Osteocyte (in vitro differentiated cells): ENCODE measurements at places on chromosomes 16 and 17. TPM values are rescaled to one million over a fixed set of nuclear protein-coding genes. Genes with fewer than 3 reads are reported as not detected.

DNA sequence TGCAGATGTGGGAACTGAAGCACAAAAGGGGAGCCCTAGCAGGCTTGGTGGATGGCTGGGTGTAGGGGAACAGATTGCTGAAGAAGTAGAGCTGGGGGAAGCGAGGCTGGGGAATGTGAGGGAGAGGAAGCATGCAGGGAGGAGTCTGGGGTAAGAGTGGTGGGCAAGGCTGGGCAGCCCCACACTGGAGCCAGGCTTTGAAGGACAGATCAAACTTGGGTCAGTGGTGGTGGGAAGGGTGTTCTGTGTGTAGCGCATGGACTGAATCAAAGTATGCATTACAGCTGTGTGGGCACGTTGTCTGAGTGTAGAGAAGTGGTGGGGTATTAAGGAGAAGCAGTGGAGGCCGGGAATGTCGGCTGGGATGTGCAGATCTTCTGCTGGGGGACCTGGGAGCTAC is 116.0 kb downstream of the CYLD start:
- H3K4me3 ChIP-seq: no peak overlapping the region
- DNase-seq: peak; percentile 51
- no peaks in the 10 kb centered on the region for H3K36me3 ChIP-seq
- H3K27ac ChIP-seq: no peak overlapping the region

Gene KRT12
- total RNA-seq: not detected in 2 replicates

DNA sequence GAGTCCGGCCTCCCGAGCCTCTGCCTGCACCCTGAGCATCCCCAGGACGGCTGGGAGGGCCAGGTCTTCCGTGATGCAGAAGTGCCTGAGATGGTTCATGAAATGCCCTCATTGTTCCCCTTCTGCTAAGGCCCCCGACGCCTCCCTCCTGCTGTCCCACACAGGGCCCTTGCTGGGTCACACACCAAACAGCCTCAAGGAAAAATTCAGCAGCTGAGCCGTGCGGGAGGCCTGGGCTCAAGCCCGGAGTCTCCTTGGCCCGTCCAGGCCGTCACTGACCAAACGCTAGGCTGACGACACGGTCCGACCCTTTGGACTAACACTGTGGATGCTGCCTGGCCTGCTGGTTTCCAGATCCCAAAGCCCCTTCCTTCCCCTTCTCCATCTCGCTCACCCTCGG is 90.2 kb downstream of the RTN4RL1 start:
- no peak for DNase-seq
- H3K36me3 ChIP-seq: no peaks in the 10 kb centered on the region
- no peak overlapping the region for H3K4me3 ChIP-seq
- H3K27me3 ChIP-seq: peaks cover 10% of the 10 kb centered on the region
- H3K27ac ChIP-seq: no peak overlapping the region

Gene SLC47A2
- total RNA-seq: 0.16 and 0.24 TPM in 2 replicates

- H3K4me1 ChIP-seq: no peaks in the 10 kb centered on the region
- peaks cover 11% of the 10 kb centered on the region for H3K27me3 ChIP-seq
- no peak overlapping the region for H3K4me3 ChIP-seq
- no peak for DNase-seq
Measured at GRCh38 chr16:54201200-54201599, 85.4 kb downstream of the IRX3 start.

DNA sequence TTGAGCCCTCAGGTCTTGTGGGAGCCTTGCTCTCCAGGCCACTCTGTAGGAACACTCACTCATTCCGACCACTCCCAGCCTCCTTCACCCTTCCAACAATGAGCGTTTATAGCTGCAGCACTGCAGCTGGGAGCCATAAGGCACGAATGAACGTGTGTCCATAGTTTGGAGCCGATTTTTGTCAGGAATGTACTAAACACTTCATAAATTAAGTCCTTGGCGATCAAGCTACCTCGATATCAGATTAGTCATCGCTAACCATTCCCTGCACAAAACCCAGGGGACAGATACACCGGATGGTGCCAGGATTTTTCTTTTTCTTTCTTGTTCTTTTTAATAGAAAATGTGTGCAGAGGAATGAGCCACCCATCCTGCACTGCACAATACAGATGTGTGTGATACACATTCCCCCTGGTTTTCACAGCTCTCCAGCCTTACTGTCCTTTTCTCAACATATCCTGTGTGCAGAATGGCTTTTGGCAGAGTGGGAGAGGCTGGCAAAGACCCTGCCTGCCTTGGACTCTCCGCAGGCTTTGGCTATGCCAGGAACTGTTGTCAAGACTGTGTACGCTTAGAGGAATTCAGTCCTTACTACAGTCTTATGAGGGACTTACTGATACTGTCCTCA is 68.4 kb upstream of the ELAC2 start:
- H3K4me3 ChIP-seq: no peak overlapping the region
- H3K27ac ChIP-seq: no peak overlapping the region
- no peak for DNase-seq

Gene TCAP
- 0.94 and 1.3 TPM in 2 replicates for total RNA-seq

- no peaks in the 10 kb centered on the region for H3K27me3 ChIP-seq
- H3K4me3 ChIP-seq: no peak overlapping the region
- DNase-seq: no peak
Measured at GRCh38 chr16:27248036-27248435, 20.5 kb downstream of the NSMCE1 start.

- H3K27me3 ChIP-seq: peaks cover 4% of the 10 kb centered on the region
- DNase-seq: no peak
- no peaks in the 10 kb centered on the region for H3K4me1 ChIP-seq
- no peaks in the 10 kb centered on the region for H3K36me3 ChIP-seq
- H3K4me3 ChIP-seq: no peak overlapping the region
- H3K27ac ChIP-seq: no peak overlapping the region
Measured at GRCh38 chr16:51968749-51969148, 578.2 kb downstream of the TOX3 start.

- DNase-seq: no peak
- peaks cover 8% of the 10 kb centered on the region for H3K4me1 ChIP-seq
- no peaks in the 10 kb centered on the region for H3K36me3 ChIP-seq
- H3K27ac ChIP-seq: no peak overlapping the region
- peak overlapping the region; percentile 68 for H3K4me3 ChIP-seq
Measured at GRCh38 chr17:46771561-46772474, 46.7 kb downstream of the WNT3 start.

Gene CIITA
- not detected in 2 replicates for total RNA-seq

Gene BCO1
- not detected in 2 replicates for total RNA-seq

GRCh38 chr16:81807767-81808358 is 28.8 kb downstream of the PLCG2 start:
- H3K27ac ChIP-seq: no peak overlapping the region
- H3K36me3 ChIP-seq: no peaks in the 10 kb centered on the region
- H3K27me3 ChIP-seq: peaks cover 3% of the 10 kb centered on the region

Gene ODAD4
- total RNA-seq: 1.9 and 2.5 TPM in 2 replicates

Gene RMI2
- 4.1 and 5.1 TPM in 2 replicates for total RNA-seq

DNA sequence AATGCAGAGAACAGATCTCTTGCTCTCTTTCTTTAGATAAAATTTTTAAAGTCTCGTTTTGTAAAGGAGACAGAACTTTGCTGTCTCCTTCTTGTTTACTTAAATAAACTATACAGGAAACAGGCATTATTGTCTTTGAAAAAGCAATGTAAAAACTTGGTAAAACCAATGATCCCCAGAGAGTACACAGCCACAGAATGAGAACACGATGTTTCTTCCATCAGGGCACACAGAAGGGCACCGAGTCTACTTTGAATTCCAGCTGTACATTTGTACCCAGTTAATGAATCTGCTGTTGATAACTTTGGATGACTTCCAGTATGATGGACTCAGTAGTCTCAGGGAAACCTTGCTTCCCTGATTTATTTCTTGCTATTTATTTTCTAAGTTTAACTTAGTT is 8.1 kb upstream of the TMEM100 start:
- H3K4me1 ChIP-seq: peaks cover 71% of the 10 kb centered on the region
- DNase-seq: no peak
- H3K27me3 ChIP-seq: no peaks in the 10 kb centered on the region
- H3K27ac ChIP-seq: peak overlapping the region; percentile 66
- peak overlapping the region; percentile 7 for H3K4me3 ChIP-seq
- no peaks in the 10 kb centered on the region for H3K36me3 ChIP-seq

DNA sequence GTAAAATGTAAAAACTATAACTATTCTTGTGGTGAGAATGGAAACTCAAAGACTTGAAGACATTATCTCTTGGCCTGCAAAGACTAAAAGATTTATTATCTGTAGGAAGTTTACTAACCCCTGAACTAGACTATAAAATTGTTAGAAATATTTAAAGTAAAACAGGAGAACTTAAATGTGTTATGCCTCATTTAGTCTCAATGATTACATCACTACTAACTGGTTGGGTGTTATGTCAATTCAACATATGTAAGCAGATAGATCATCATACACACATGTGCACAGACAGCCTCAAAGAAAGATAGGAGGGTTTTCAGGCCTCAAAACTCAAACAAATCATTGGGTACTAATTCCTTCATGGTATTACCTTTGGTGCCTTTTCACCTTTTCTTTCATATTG is 7.6 kb downstream of the STX8 start:
- no peaks in the 10 kb centered on the region for H3K27me3 ChIP-seq
- no peak overlapping the region for H3K4me3 ChIP-seq
- H3K36me3 ChIP-seq: peaks cover 19% of the 10 kb centered on the region
- DNase-seq: no peak

DNA sequence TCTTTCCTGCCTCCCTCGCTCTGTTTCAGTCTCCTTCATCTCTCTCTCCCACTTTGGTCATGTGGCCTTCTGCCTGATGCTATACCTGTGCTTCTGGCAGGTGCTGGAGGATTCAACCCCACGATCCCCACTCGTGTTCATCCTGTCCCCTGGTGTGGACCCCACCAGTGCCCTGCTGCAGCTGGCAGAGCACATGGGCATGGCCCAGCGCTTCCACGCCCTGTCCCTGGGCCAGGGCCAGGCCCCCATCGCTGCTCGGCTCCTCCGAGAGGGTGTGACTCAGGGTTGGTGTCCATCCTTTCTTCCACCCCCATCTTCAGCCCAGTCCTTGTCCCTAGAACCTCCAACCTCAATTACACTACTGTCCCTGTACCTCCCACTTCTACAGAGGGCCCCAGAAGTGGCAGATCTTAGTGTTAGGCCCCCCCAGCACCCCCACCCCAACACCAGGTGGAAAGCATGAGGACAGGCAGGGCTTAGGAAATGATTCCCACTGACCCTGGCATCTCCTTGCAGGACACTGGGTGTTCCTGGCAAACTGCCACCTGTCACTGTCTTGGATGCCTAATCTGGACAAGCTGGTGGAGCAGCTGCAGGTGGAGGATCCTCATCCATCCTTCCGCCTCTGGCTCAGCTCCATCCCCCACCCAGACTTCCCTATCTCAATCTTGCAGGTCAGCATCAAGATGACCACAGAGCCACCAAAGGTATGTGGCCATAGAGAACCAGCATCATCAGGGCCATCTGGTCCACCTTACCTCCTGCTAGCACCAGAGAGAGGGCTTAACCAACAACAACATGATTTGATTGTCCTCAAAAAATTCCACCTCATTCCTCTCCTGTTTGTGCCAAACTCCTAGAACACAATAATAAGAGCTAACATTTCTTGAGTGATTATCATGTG is 9.7 kb upstream of the KDM6B start:
- no peak for DNase-seq
- H3K27ac ChIP-seq: no peak overlapping the region
- peaks cover 53% of the 10 kb centered on the region for H3K27me3 ChIP-seq
- H3K4me1 ChIP-seq: no peaks in the 10 kb centered on the region
- H3K36me3 ChIP-seq: no peaks in the 10 kb centered on the region
- H3K4me3 ChIP-seq: no peak overlapping the region

- peaks cover 26% of the 10 kb centered on the region for H3K4me1 ChIP-seq
- peak overlapping the region; percentile 87 for H3K4me3 ChIP-seq
- peak overlapping the region; percentile 57 for H3K27ac ChIP-seq
- no peak for DNase-seq
Measured at GRCh38 chr16:1781254-1781653, 1.1 kb downstream of the SPSB3 start.

DNA sequence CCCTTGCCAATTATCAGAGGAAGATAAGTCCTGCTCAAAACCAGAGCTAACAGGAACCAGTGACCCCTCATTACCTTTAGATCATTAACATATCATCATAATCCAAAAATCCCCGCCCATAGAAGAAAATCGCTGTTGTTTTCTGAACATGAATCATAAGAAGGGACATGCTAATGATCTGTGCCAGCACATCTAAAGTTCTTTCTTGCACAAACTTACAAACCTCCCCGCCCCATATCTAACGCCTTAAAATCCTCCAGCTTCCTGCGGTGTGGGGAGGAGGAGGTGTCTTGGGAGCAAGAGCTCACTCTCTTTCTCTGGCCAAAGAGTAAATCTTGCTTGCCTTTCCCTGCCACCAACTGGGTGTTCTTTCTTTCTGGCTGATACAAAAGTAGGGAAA is 78.3 kb downstream of the IRX3 start:
- H3K4me1 ChIP-seq: no peaks in the 10 kb centered on the region
- H3K4me3 ChIP-seq: no peak overlapping the region
- H3K27me3 ChIP-seq: peaks cover 32% of the 10 kb centered on the region

Gene HP
- total RNA-seq: not detected in 2 replicates

Gene HOXB3
- 0.46 TPM in 1 of 2 replicates, not detected in the other for total RNA-seq

- no peaks in the 10 kb centered on the region for H3K36me3 ChIP-seq
- H3K27ac ChIP-seq: no peak overlapping the region
- no peaks in the 10 kb centered on the region for H3K4me1 ChIP-seq
- no peak overlapping the region for H3K4me3 ChIP-seq
- H3K27me3 ChIP-seq: peaks cover 28% of the 10 kb centered on the region
Measured at GRCh38 chr17:27846042-27846655, 45.8 kb upstream of the NOS2 start.

GRCh38 chr17:79574108-79574507 is 36.7 kb downstream of the RBFOX3 start:
- DNase-seq: no peak
- no peak overlapping the region for H3K4me3 ChIP-seq
- H3K27me3 ChIP-seq: no peaks in the 10 kb centered on the region
- no peaks in the 10 kb centered on the region for H3K4me1 ChIP-seq
- H3K27ac ChIP-seq: no peak overlapping the region

GRCh38 chr17:8822401-8823035 is 23.4 kb upstream of the MFSD6L start:
- no peak overlapping the region for H3K4me3 ChIP-seq
- peak; percentile 54 for DNase-seq
- H3K27me3 ChIP-seq: peaks cover 26% of the 10 kb centered on the region

Gene ABCA10
- 1.7 and 1.8 TPM in 2 replicates for total RNA-seq
